ENCODE measurements at places on chromosomes 4 and X.

GRCh38 chrX:97846228-97846627, 962.5 kb downstream of the RPA4 start:
- DNase-seq, result no peak

DNA sequence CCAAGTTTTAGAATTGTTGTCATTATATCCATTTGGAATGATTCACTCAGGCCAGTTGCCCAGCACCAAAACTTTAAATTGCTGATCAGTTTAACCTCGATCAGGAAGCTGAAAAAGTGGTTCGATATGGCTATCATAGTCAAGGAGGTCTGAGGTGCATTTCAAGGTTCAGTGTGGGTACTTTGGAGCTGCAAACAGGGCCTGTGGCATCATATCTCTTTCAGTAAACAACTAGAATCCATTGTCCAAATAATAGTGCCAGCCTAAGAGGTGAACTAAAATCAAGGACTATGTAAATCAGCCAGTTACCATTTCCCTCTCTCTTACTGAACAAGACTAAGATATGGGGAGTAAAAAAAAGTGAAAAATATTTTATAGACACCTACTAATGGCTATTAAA, 14.2 kb downstream of the TMEM47 start:
- no peak for DNase-seq

- DNase-seq, result no peak
These were observed 6.8 kb upstream of the VSIG4 start for GRCh38 chrX:66046612-66047235.

GRCh38 chr4:61408861-61409260, 208.7 kb downstream of the ADGRL3 start:
- DNase-seq, result no peak

DNA sequence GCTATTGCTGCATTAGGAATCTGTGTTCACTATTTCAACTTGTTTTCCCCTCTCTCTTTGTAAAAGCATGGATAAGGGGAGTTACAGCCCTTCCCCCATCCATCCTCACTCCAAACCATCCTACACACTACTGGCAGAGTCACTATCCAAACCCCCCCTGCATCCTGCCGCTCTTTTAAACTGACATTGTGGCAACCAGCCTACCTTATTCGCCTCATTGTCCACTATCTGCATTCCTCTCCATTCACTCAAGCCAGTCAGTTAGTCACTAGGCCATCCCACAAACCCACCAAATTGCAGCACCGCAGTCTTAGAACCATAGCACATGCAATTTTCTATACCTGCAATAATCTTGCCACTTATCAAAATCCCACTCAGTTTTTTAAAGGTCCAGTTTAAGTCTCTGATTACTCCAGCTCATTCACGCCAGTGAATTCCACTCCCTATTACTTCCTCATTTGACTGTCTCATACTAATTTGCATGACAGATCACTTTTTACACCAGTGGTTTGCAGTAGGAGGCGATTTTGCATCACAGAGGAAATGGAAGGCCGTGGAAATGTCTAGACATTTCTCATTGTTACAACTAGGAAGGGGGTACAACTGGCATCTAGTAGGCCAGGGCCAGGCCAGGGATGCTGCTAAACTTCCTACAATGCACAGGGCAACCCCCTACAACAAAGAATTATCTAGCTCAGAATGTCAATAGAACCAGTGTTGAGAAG, 181.8 kb downstream of the HS6ST2 start:
- DNase-seq, result no peak

- peak; percentile 36 for DNase-seq
These were observed 51.9 kb upstream of the SLC6A14 start for GRCh38 chrX:116384406-116384954.

DNA sequence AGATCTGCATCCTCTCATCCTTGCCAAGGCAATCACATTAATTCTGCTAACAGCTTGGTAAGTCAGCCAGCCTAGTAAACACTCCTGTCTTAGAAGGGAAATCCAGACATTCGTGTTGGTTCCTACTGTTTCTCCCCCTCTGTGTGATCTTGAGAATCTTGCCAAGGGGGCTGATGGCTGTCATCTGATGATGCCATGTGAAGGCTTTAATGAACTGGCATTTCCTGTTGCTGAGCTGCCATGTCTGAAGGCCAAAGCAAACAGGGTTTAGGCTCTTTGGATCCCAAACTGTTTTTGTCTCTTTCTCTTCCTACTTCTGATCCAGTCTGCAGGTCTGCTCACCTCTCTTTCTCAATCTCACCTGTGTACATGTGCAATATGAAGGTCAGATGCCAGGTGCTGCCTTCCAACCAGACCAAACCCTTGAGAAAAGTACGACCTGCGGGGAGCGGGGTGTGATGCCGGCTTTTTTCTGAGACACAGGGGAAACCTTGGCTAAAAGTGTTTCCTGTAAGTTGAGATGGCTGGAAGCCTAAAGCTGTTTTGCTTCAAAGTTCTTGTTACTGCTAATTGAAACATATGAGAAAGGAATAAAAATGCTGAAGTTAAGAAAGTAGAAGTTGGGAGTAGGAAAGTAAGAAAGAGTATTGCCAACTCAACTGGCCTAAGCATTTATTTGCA, 532.9 kb downstream of the ANKRD50 start:
- no peak for DNase-seq

DNA sequence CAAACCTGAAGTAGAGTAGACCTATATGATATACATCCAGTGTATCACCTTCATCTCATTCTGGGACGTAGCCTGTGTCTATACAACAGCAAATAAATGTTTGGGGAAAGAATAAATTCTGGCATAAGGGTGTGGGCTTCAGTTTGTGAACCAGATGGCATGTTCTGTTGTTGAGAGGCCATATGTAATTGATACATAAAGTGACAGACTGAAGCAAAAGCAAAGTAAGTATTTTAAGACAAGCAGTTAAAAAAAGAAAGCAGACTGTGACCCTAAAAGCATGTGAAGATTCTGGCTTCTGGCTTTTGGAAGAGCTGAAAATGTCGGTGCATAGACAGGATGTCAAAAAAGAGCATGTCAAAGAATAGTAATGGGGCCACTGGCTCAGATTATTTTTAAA, 22.9 kb downstream of the MID2 start:
- DNase-seq, result no peak

GRCh38 chr4:8289151-8289750, 19.7 kb downstream of the HTRA3 start:
- no peak for DNase-seq

DNA sequence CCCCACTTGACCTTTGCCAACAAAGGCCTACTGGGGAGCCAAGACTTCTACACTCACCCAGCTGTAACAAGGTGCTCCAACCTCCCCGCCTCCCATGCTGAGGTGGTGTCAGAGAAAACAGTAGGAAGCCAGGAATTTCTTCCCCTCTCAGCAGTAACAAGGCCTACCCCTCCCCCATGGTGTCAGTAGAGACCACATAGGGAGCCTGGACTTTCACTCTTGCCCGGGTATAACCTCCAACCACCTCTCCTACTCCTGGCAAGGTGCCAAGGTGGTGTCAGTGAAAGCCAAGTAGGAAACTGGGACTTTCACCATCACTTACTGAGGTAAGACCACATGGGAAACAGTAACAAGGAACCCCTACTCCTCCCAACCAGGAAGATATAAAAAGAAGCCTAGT, 93.1 kb downstream of the SLC16A2 start:
- DNase-seq, result peak; percentile 8

GRCh38 chrX:77442728-77443127, 4.5 kb upstream of the FGF16 start:
- DNase-seq, result peak; percentile 88

DNA sequence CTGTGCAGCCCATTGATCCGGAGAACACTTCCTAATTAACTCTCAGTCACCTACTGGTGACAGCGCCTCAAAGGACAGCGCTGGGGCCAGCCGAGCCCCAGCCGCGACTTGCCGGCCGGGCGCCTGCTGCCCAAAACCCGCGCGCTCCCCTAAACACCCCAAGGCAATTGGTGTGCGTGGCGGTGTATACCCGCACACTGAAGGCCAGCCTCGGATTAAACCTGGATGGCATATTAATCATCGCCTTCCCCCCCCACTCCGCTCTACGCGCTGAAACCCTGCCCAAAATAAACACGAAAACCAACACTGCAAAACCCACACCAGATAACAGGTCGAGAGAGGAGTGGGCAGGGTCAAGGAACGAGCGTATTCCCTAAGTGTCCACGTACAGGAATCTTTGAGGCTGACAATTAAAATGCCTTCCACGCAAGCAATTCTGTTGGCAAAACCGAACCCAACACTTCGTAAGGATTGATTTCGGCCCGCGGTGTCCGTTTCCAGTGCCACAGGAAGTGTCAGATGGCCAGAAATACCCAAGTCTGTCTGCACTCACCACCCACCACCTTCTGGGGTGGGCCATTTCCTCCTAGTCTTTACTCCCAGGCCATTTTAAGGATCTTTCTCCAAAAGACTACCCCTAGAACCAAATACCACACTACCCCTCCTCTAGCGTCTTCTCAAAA, 2.7 kb downstream of the BCOR start:
- no peak for DNase-seq

DNA sequence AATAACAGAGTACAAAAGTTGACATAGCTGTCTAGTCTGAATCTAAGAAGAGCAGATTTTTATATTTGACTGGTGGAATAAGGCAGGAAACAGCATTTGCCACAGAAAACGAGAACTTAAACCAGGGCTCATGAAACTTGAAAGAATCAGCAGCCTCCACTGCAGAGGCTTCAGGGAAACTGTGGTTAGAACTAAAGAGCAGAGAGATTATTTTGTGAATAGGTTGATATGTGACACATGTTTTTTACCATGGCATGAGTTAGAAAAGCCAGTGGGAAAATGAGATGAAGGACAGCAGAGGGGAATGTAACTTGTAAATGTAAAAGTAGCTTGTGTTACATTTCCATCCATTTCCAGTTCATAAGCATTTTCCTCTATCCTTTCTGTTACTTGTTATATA, 63.7 kb upstream of the CAMK2D start:
- DNase-seq, result no peak

GRCh38 chr4:1927675-1928074, 56.5 kb downstream of the NSD2 start:
- peak; percentile 33 for DNase-seq

DNA sequence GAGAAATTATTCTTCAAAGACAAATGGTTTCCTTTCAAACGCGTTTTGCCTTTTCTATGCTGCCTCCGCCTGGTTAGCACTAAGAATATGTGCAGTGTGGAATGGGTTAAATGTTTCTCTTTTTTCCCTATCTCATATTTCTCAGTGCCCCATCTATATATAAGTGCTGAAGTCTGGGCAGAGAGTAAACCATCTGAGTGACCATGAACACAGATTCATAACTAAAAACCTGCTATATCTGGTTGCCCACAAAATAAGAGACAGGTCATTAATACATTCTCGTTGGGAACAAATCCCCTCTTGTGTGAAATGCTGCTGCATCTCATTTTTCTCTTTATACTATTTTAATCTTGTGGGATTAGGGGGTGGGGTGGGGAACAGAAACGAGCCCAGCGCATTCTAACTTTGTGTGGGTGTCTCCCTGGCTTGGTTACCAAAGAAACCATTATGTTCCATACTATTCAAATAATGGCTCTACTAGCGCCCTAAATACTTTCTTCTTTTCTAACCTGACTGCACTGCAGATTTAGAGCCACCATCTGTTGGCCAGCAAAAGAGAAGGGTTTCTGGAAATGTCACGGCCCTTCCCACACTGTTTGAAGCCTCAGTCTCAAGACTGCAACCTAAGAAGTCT, 42.2 kb upstream of the PTCHD1 start:
- DNase-seq, result no peak

DNA sequence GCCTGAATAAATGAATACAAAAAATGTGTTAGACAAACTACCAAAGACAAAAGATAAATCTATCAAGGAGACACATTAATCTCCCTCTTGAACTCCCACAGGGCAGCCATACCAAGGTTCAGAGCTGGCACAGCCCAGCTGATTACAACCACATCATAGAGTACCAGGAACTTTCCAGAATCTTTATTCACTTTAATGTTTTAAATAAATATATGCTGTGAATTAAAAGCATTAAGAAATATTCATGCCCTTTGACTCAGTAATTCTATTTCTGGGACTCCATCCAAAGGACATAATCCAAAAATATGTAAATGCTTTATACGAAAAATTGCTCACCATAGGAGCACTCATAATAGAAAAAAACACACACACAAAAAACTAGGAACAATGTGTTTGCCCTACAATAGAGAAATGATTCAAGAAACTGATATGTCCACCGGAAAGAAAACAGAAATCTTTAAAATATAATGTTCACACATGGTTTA, 126.0 kb downstream of the LDB2 start:
- DNase-seq, result peak; percentile 84

GRCh38 chr4:133152831-133153481, 3.9 kb downstream of the PCDH10 start:
- no peak for DNase-seq

GRCh38 chr4:44848466-44848865, 122.1 kb upstream of the GNPDA2 start:
- DNase-seq, result no peak

GRCh38 chr4:138636781-138637180, 378.8 kb upstream of the NOCT start:
- no peak for DNase-seq

DNA sequence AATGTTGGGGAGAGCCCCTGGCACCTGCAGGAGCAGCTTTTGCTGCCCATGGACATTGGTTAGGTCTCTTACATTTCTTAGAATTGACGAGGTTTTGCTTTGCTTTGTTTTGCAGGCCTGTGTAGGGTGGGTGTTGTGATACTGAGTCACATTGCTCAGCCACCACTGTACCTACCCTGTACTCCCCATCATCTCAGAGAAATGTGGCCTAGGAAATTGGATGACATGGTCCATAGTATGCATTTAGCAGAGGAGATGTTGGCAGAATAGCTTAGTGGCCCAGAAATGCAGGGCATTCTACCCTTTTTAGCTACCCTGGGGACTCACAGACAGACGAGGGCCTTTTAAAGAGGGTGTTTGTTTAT, 43.7 kb downstream of the IL21 start:
- DNase-seq, result no peak

GRCh38 chr4:141019768-141020167, 113.5 kb downstream of the RNF150 start:
- no peak for DNase-seq

GRCh38 chrX:11100281-11101035, 10.7 kb upstream of the HCCS start:
- DNase-seq, result peak; percentile 80

All from fibroblast of skin of right biceps (primary cell).